SK-N-SH treated with all-trans-retinoic acid at 6 μM for 48 hours (cell line): ENCODE measurements at places on chromosomes 5 and 9.
A peak's percentile ranks its signal among the peaks of the same experiment; 100 is the strongest.

DNA sequence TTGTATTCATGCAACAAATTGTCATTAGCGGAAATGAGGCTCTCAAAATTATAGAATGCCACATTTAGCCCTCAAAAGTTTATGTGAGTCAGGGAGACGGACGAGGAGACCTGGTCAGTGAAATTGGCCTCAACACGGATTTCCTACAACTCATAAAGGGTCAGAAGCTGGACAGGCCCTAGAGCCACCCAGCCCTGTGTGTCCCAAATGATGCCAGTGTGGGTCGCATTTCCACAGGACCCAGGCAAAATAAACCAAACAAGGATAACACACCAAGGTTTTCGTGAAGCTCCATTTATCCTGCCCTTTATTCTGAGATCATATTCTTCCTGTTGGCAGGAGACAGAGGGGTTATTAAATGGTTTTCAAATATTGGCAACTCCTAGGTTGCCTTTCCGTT is 72.0 kb upstream of the COL5A1 start:
- ATAC-seq = no peak

DNA sequence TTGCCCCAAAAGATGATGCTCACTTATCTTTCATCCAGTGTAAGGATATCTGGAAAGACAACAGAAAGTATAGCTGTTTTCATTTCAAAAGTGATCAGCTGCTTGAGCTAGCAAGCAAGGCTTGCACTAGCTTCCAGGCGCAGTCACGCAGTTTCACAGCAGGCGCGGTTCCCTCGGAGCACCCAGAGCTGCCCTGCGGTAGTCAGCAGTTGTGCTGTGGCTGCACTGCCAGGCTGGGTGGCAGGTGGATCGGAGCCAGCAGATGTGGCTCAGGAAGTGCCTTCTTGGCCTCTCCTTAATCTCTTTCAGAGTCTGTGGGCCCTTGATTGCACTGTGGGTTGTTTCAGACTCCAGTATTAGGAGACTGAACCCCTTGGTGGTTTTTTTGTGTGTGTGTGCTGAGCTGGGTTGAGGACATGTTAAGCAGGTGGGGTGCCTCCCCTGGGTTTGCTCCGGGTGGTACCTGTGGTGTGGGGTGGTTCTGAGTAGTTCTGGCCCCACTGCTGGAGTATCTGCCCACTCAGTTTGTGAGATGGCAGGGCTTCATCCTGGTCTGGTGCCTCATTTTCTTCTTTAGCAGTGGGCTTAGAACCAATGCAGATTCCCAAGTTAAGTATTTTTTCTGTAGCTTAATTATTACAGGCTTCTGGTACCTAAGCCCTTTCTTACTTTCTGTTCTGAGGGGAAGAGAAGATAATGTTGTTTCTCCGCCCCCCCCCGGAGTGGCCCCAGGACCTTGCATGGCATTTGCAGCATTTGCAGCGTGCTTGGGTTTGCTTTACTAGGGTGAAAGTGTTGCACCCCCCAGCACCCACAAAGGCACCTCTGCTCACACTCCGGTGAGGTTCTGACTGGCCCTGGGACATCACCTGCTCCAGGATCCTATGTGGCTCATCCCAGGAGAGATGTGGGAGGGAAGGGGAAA is 16.4 kb downstream of the TENT4A start:
- no peak for ATAC-seq

DNA sequence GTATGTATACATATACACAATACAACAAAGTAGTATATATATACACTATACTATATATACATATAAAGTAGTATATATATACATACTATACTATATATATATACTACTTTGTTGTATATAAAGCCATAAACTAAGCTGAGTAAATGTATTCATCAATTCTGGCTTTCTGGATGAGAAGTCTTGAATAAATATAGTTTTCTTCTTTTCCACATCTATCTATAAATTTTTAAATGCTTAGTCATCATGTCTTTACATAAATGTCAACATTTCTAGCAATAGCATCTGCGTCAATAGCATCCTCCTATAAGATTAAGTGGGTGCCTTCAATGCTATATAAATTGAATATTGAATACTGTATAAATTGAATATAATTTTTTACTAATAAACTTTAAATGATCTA is 63.1 kb upstream of the COX7C start:
- ATAC-seq = no peak

DNA sequence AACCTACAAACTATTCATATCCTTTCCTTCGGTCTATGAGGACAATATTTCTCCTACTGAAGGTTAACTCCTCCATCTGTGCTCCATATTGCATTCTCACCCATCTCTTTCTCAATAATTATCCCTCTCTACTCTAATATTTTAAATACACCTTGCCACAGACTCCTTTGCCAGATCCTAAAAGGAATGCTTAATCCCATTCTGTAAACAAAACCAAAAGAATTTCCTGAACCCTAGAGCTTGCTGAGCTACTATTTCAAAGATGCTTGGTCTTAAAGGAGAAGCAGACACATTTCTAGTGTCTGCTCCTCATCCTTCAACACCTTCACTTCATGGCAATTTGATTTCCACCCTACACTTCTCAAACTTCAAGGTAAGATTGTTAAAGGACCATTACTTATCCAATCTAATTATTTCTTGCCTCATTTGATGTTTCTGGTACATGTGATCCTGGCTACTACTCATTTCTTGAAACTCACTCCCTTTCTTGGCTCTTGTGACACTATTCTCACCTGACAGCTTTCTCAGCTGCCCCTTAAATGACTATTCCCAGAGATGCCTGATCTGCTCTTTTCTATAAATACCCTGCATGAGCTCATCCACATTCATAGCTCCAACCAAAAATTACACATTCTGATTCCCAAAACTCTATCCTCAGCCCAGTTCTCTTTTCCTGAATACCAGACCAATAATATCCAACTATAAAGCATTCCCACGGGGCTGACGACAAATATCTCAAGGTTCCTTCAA is 20.2 kb downstream of the HOMER1 start:
- no peak for ATAC-seq

DNA sequence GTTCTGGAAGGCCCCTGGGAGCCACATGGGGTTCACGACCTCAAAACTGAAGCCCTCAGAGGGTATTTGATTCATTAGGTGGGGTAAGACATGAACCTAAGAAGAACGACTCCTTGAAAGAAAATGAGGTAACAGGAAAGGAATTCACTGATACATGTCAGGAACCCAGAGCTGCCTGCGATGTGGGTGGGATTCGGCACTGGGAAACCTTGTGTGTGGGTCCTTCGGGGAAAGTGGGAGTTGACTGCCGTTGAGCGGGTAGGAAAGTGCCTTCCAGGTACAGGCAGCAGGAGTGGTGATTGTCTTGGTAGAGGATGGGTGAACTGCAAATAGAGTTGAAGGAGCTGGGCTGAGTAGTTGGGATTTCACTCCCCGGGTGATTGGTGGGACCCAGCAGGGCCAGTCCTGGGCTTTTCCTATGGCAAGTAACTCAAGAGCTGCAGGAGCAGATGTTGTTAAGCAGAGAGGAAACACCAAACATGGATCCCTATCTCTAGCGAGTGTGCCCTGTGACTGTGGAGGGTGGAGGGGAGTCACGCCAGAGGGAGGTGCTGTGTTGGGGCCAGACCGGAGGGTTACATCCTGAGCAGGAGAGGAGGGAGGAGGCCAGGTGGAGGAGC is 30.8 kb downstream of the ANKRD33B start:
- ATAC-seq = peak; percentile 11

GRCh38 chr5:24163091-24163490 is 481.7 kb downstream of the CDH10 start:
- ATAC-seq = no peak

DNA sequence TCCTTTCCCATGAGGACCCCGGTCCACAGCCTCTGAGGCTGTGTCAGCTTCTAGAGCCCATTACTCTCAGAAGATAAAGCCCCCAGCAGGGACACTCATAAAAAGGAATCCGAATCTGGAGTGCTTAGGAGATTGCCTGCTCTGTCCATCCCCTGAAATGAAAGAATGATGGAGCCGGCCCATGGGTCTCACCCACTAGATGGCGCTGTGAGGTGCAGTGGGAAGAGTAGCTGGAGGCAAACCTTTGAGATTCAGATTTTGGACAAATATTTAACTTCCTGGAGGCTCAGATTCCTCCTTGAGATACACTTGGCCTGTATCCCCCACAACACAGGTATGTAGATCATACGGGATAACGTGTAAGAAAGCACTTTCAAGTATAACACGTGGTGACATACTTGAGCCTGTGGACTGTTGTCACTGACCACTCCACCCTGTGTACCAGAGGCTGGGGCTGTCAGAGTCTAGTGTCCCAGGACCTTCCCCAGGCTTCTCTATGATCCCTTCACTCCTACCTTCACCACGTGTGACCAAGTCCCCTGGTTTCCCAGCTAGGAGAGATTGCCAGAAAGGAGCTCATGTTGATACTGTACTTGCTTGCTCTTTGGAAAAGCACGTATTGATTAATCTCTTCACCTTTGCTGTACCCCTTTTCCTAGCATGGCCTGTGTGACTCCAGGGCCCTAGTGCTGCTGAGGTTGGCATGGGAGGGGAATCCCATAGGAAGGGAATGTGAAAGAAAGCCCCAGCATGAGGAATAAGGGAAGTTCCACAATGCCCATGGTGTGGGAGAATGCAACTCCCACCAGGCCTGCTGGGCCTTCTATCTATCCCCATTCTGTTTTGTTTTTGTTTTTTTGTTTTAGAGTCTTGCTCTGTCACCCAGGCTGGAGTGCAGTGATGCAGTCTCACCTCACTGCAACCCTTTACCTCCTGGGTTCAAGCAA is 32.1 kb downstream of the TRMO start:
- peak; percentile 62; the same call in 2 of the 3 replicates for ATAC-seq

DNA sequence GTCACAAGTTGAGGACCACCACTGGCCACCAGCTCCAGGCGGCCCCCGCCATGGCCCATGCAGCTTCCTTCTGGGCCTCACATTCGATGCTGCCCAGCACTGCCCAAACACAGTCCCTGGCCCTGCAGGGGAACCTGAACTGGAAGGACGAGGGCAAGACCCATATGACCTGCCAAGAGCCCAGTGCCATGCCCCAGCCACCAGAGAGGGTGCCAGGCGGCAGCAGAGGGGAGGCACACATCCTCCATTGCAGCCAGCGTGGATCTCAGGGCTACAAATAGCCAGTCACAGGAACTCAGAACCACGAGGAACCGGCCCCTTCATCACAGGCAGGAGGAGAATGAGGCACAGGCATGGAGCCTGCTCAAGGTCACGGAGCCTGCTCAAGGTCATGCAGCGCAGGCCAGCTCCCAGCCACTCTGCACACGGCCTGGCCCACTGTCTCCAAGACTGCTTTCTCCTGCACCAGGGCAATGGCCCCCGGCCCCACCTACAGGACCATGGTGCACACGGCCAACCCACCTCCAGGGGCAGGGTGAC is 69.6 kb downstream of the SEMA4D start:
- ATAC-seq = no peak

- peak; percentile 61 for ATAC-seq
Measured at GRCh38 chr5:69202497-69202896, 13.1 kb downstream of the CENPH start.

GRCh38 chr9:124467410-124468060 is 17.3 kb downstream of the ADGRD2 start:
- no peak for ATAC-seq

DNA sequence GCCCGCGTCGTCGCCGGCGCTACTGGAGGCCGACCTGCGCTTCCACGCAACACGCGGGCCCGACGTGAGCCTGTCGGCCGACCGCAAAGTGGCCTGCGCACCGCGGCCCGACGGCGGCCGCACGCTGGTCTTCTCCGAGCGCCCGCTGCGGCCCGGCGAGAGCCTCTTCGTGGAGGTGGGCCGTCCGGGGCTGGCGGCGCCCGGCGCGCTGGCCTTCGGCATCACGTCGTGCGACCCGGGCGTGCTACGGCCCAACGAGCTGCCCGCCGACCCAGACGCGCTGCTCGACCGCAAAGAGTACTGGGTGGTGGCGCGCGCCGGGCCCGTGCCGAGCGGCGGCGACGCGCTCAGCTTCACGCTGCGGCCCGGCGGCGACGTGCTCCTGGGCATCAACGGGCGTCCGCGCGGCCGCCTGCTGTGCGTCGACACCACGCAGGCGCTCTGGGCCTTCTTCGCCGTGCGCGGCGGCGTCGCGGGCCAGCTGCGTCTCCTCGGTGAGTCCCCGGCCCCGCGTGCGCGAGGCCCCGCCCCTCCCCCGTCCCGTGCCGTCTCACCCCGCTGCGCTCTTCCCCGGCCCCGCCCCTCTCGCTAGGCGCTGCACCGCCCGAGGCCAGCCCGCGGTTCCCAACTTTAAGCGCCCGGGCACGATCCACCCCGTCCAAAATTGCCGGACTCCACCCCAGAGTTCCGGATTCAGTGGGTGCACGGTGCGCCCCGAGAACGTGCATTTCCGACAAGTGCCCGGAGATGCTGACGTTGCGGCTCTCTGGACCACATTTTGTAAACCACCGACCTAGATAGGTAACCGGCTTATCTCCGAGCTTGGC is 42.8 kb downstream of the NEURL1B start:
- no peak for ATAC-seq
